Ureter (tissue), 1 donor: ENCODE measurements at places on chromosomes 7 and 10.

- no peak for DNase-seq
Observed at GRCh38 chr10:5800782-5801181, 12.5 kb downstream of the GDI2 start.

DNA sequence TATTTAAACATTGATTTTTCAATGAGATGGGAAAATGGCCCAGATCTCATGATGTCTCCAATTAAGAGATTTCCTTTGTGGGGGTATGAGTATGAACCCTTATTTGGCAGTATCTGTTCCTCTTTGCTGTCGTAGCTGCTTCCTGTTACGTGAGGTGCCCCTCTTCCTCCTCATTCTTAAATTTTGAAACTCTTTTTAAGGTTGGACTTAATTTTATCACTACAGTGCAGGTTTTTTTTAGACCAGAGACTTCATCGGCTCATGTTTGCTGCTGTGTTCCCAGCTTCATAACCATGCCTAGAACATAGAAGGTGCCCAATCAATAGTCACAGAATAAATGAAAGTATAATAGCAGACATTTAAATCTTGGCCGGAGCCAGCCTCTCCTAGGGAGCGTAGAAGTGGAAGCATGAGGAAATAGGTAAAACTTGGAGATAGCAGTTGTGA lies 2.4 kb downstream of the MIOS start:
- DNase-seq = no peak

- no peak for DNase-seq
Observed at GRCh38 chr7:36216063-36216684, 63.1 kb downstream of the EEPD1 start.

DNA sequence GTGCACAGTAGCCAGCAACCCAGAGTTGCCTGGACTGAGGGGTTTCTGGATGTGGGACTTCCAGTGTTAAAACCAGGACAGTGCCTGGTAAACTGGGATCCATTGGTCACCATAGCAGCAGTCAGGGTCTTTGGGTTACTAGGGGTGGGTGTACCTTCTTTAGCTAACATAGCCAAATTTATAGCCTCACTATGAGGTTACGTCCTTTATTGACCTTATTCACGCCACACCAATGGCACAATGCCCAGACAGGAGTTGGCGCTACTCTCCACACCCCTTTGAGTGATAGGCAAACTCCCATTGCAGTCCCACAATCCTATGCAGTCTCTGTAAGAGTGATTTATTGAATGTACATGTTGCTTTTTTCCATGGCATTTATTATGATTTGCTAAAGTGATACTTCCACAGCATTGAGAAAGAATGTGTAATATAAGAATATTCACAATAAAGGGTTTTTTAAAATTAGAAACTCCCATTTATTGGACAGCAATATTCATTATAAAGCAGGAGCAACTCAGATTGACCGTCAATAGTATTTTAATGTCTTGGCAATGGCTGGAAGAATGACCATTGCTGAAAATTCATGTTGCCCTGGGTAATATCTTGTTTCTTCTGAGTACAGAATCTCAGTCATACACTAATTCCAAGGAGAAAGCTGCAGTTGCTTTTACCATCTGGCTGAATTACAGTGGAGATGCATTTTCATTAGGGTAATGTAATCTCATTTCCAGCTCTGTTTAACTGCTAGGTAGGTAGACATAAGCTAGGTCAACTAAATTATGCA lies 26.1 kb downstream of the IFIT5 start:
- no peak for DNase-seq

DNA sequence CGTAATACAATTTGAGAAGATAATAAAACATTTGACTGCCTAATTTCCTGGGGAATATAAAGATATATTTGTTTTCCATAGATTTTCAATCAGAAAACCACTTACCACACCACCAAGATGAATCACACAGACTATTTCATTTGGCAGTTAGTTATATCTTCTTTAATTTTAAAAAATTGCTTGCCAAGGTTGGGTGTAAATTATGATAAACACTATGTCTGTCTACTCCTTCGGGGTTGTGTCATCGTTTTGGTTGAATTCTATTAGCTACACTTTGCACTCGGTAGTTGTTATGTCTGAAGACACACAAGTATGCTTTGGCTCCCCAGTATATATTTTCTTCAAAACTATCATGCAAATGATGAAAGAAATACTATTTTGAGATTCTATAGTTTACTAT lies 594.8 kb upstream of the SEMA3D start:
- no peak for DNase-seq

DNA sequence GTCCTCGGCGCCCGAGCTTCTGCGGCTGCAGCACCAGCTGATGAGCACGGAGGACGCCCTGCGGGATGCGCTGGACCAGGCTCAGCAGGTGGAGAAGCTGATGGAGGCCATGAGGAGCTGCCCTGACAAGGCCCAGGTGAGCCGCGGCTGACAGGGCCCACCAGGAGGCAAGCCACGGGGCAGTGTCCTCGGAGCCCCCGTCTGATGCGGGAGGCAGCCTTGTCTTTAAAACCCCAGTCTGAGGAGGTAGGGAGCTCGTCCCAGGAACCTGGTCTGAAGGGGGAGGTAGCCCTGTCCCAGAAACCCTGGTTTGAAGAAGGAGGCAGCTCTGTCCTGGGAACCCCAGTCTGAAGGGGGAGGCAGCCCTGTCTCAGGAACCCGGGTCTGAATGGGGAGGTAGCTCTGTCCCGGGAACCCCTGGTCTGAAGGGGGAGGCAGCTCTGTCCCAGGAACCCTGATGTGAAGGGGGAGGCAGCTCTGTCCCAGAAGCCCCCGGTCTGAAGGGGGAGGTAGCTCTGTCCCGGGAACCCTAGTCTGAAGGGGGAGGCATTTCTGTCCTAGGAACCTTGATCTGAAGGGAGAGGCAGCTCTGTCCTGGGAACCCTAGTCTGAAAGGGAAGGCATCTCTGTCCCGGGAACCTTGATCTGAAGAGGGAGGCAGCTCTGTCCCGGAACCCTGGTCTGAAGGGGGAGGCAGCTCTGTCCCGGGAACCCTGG lies 53.1 kb upstream of the GTF2IRD1 start:
- DNase-seq = no peak

GRCh38 chr10:103677486-103678177 lies 177.7 kb downstream of the SH3PXD2A start:
- no peak for DNase-seq

- peak; percentile 52 for DNase-seq
Observed at GRCh38 chr10:73159038-73159648, 8.7 kb downstream of the ECD start.

DNA sequence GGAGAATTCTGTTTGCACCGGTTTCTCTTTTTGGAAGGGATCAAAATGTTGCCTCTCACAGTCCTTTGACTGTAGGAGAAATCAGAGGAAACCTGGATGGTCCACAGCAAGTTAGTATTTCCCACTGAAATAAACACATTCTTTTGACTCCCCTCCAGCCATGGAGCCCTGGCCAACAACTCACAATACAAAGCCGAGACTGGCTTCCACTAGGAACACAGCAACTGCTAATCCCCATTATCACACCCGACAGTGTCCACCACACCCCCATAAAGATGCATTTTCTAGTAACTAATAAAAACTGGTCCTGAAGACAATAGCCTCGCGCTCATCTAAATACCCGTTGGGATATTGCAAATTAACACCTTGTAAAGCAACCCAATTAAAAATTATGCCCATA lies 798 bp upstream of the MACROH2A2 start:
- no peak for DNase-seq

GRCh38 chr7:107037717-107038603 lies 6.5 kb upstream of the PRKAR2B start:
- no peak for DNase-seq

DNA sequence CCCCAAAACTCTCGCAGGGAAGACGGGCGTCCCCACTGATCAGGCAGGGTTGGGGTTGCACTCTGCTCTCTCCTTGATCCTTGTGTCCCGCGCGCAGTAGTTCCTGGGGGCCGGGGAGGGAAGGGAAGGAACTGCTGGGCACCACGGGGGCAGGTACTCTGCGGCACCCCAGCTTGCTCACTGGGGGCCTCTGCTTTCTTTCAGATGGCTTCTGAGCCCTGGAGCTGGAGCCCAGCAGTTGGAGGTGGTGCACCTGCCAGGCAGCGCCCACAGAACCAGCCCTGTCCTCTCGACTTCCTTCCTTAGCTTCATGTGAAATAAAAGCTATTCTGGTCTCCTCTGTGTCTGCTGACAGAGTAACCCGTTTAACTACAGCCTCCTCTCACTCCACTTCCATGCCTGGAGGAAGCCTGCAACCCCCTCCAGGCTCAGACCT lies 12.2 kb downstream of the PLAC9 start:
- DNase-seq = no peak

DNA sequence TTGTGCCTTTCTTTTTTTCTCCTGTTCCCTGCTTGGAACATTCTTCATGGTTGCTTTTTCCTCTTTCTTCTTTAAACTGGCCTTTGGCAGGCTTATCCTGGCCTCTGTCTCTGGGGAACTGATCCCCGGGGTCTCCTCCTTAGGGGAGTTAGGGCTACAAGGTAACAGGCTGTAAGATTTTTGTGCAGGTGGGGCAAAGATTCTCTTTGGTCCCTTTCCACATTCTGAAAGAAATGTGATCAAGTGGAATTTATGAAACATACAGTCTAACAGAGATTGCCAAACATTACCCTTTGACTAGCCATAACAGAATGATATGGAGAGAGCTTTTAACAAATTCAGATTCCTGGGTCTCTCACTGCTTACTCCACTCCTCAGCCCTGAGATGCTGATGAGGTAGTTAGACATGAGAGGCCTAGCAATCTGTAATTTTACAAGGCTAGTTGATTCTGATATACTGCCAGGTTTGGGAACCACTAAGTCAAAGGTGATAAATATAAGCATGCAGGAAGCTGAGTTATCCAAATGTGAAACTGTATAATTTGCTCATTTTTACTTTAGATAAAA lies 8.8 kb downstream of the ZCWPW1 start:
- DNase-seq = no peak

GRCh38 chr7:106270122-106270977 lies 14.4 kb downstream of the NAMPT start:
- DNase-seq = no peak

- DNase-seq = no peak
Observed at GRCh38 chr10:108409306-108409705, 1244.8 kb upstream of the SORCS1 start.

DNA sequence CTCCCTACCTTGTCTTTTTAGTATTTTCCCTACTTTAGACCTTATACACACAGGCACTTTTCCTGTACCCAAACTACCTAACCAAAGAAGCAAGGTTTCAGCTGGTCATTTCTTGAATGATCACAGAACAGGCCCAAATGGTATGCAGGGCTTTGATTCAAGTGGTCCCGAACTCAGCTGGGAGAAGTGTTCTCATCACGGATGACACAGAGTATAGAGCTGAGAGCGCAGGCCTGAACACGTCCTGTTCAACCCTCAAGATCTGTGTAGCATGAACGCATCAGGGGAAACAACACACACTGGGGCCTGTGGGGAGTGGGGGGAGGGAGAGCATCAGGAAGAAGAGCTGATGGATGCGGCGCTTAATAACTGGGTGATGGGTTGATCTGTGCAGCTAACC lies 318.2 kb downstream of the SFMBT2 start:
- DNase-seq = no peak

- DNase-seq = no peak
Observed at GRCh38 chr10:62996925-62997324, 136.2 kb upstream of the NRBF2 start.
